ENCODE measurements at places on chromosomes 1 and 21.

DNA sequence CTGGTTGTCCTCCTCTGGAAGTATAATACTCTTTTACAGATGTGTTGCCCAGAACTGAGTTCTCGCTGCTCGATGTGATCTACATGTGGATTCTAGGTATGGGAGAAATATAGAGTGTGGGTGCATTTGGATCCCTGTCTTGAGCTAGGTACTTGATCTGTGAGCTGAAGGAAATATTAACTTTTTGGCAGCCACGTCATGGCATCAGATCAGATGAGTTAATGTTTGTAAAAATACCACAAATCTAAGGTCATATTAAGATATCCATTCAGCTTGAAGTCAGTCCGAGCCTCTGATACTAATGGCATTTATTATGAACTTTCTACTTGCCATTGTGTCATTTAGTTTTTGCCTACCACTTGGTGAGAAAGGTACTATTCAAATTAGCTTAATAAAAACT is 24.6 kb downstream of the MAPKAPK2 start:
- no peak for DNase-seq

GRCh38 chr1:91850708-91851107 is 35.2 kb downstream of the TGFBR3 start:
- no peak for DNase-seq

DNA sequence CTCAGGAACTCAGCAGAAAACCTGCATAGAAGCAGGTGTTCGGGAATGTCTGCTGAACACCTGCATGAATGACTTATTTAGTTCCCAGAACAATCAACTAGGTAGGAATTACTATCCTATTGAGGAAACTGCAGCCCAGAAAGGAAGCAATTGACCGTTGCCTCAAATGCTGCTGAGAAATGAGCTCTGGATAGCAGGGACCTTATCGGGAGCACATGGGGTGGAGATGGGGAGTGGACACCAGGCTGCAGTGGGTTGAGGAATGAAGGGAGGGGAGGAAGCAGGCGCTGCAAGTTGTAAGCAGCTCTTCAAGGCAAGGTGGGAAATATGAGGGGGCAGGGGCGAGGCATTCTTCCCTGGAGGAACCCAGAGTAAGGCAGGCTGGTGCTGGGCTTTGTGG is 10.8 kb upstream of the CDCP2 start:
- no peak for DNase-seq

- no peak for DNase-seq
Observed at GRCh38 chr1:236103646-236104218, 38.6 kb upstream of the GPR137B start.

- DNase-seq, result no peak
Observed at GRCh38 chr1:50898773-50899172, 61.3 kb downstream of the FAF1 start.

DNA sequence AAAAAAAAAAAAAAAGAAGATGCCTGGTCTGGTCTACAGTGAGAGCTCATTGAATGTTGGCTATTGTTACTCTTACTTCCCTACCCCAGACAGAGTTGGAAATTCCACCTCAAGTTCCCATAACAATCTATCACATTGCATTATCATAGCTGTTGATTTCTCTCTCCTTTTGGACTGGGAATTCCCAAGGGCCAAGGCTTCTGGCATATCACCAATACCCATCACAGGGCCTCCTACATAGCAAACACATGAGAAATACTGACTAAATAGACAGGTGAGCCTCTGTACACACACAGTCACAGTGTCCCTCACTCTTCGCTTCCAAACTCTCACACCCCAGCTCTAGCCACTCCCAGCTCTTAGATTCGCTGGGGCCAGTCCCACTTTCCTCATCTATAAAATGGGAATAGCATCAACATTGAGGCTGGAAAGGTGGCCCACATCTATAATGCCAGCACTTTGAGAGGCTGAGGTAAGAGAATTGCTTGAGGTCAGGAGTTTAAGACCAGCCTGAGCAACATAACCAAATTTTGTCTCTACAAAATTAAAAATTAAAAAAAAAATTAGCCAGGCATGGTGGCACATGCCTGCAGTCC is 6.4 kb downstream of the PTAFR start:
- no peak for DNase-seq
